ENCODE measurements at places on chromosomes 2 and 18.

- DNase-seq: peak; percentile 75
Observed at GRCh38 chr18:21612125-21613039, at the start of gene SNRPD1. Gene SNRPD1 (plus strand): TSS chr18:21612314. CDS start chr18:21612430, 116 bp downstream.

DNA sequence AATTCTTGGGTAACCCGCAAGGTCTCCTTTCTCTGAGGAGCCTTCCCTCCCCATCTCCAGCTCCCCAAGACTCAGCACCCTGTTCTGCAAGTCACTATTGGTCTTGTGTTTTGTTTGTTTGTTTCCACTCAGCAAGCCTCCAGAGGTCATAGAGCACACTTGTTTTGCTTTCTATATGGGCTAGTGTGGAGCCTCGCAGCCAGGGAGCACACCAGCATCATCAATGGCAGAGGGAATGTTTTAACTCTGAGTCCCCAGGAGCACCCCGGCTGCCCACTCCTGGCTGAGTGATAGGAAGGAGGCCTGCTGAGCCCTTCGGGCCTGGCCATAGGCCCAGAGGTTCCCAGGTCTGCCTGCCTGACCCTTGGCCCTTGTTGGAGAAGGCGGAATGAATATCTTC, 36.6 kb downstream of the GLI2 start:
- no peak for DNase-seq

DNA sequence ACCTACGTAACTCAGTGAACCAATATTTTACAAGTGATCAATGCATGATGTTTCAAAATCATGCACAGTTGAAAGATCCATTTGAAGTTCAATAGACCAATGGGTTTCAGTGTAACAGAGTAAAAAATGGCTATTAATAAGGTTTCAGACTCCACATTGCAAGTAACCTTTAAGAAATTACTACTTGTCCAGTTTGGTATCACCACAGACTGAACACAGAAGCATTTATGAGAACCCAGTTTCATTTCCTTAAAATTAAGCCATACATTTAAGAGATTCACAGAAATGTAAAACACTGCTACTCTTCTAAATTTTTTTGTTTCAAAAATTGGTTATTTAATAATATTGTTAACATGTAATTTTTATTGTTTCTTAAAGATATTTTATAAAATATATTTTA, 98.9 kb upstream of the CHRNA1 start:
- DNase-seq: no peak

- DNase-seq: no peak
Observed at GRCh38 chr18:72171596-72171995, 372.5 kb downstream of the CBLN2 start.

DNA sequence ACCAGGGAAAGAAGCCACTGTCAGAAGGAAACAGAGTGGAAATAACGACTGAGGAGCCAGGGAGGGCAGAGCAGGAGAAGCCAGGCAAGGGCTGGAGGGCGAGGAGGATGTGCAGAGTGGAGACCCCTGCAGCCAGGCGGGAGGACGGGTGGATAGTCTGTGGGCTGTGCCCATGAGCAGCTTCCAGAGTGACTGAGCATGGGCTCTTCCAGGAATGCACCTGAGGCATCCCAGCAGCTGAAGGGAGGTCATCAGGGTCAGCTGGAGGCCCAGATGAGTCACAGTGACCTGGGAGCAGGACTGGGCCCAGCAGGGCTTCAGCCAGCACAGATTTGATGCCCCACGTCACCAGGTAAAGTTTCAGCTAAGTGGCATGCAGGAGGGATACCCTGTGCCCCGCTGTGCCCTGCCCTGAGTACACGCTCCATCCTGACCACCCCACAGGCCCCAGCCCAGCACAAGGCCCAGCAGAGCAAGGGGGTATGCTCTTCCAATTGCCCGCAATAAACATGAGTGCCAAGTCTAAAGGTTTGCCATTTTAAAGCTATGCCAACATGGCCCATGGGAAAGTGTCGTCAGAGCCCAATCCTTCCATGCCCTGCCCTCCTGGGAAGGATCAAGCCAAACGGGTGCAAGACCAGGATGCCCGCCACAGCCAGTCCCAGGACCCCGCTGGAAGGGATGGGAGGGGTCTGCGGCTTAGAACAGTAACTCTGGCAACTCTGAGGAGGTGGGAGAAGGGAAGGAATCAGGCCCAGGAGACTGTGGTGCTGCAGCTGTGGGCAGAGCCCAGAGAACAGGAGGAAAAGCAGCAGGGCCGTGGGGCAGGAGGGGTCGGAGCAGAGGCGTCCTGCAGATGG, 85.7 kb downstream of the SEPTIN10 start:
- no peak for DNase-seq

- no peak for DNase-seq
Observed at GRCh38 chr2:20095469-20095868, 44.0 kb upstream of the LAPTM4A start.
